ENCODE measurements at places on chromosomes 13 and 19. TPM values are rescaled to one million over a fixed set of nuclear protein-coding genes. Genes with fewer than 3 reads are reported as not detected.

DCT gene
- total RNA-seq = 0.39 TPM

ERFL gene
- total RNA-seq = not detected

CXCL17 gene
- total RNA-seq = not detected

TMEM59L gene
- total RNA-seq = 2.2 TPM

FCAR gene
- 0.59 TPM for total RNA-seq

ELSPBP1 gene
- total RNA-seq = not detected

IGFL4 gene
- not detected for total RNA-seq

ZNF578 gene
- total RNA-seq = 1.5 TPM

TPTE2 gene
- not detected for total RNA-seq

AXL gene
- 81.4 TPM for total RNA-seq

PSPN gene
- total RNA-seq = 0.82 TPM

PRODH2 gene
- not detected for total RNA-seq

IGFL1 gene
- not detected for total RNA-seq

CERS4 gene
- 20.5 TPM for total RNA-seq

C5AR1 gene
- total RNA-seq = 4.6 TPM

STX10 gene
- 39.2 TPM for total RNA-seq

PCDH8 gene
- not detected for total RNA-seq

CCDC8 gene
- total RNA-seq = 30.4 TPM

CGB5 gene
- not detected for total RNA-seq

PRTN3 gene
- total RNA-seq = not detected

RASIP1 gene
- 22.9 TPM for total RNA-seq

AP1M2 gene
- 4.8 TPM for total RNA-seq

SCN1B gene
- 57.3 TPM for total RNA-seq

ANKLE1 gene
- 0.51 TPM for total RNA-seq

ZNF565 gene
- 3.1 TPM for total RNA-seq

UBL3 gene
- total RNA-seq = 20.4 TPM

Data from right atrium auricular region (tissue), 2 donors.